ENCODE measurements at places on chromosomes 3 and 15.

DNA sequence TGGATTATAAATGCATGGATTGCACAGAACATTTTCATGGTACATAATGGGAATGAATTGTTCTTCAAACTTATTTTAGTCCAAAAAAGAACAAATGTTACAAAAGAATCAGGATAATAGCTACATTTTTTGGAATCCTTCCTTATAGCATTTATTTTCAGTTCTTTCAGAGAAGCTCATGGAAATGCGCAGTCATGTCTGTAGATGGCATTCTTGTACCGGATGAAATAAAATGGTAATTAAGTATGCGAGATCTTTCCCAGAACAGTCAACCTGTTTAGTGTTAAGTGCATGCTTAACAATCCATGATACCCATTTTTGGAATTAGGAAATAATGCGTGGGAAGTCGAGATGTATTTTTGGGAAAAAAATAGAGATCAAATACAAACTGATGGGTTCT, 38.2 kb upstream of the GOLGA8B start:
- no peak for DNase-seq

GRCh38 chr3:177944228-177944661, 592.0 kb upstream of the KCNMB2 start:
- no peak for DNase-seq

DNA sequence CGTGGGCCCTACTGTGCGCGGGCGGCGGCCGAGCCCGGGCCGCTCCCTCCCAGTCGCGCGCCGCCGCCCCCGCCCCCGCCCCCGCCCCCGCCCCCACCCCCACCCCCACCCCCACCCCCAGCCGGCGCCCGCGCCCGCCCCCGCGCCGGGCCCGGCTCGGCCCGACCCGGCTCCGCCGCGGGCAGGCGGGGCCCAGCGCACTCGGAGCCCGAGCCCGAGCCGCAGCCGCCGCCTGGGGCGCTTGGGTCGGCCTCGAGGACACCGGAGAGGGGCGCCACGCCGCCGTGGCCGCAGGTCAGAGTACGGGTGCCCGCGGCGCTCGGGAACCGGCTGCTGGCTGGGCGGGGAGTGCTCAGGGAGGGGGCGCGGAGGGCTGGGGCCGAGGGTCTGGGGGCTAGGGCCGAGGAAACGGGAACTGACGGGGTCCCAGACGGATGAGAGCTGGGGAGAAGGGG, 1.1 kb upstream of the PPARG start:
- no peak for DNase-seq

DNA sequence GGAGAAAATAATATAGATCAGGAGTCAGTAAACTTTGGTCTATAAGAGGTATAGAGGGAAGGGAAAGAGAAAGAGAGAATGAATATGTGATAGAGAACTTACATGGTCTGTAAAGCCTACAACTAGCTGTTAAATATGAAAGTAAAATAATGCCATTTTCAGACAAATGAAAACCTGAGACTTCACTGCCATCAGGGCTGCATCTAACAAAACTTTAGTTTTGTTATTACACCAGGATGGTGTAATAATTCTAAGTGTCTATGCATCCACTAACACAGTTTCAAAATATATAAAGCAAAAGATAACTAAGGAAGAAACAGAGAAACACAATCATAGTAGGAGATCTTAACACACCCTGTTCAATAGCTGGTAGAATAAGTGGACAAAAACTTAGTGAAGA, 217.7 kb downstream of the KLF13 start:
- DNase-seq: no peak

DNA sequence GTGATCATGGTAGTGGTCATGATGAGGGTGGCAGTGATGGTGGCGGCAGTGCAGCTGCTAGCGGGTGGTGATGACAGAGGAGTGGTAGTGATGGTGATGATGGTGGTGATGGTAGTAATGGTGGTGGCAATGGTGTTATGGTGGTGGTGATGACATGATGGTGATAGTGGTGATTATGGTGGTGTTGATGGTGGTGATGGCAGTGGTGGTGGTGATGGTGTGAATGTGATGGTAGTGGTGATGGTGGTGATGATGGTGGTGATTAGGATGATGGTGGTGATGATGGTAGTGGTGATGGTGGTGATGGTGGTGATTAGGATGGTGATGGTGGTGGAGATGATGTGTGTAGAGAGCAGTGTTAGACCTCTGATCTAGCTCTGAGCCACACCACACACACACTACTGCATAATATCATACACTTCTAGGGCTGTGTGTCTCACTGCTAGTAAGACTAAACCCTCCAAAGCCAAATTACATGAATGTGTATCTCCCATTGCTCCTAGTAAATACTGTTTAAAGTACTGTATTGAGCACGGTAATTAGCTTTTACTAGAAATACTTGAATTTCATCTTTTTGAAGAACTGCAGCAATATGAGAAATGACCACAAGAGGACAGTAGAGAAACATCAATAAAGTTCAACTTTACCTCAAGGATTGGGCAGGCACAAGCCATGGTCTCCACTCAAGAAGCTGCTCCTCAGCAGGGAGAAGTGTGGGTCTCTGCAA, 28.8 kb downstream of the TMED3 start:
- no peak for DNase-seq

DNA sequence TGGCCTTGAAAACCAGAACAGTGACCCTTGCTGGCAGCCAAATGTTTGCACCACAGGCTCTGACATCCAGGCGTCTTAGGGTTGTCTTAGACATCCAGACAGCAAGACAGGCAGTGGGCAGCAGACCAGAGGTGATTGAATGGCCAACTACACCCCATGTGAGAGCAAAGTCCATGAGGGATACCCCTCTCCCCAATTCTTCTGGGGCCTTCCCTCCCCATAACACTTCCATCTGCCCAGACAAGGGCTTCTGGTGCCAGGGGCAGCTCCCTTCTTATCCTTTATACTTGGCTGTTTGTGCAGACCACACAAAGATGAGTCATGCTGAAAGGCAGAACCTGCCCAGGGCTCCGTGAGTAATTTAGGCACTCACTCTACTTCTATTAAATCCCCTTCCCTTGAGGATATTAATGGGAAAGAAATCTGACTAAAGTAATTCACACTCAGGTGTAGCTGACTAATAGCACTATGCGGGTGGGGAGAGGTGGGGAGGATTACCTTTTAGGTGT, 257.9 kb downstream of the UACA start:
- no peak for DNase-seq

DNA sequence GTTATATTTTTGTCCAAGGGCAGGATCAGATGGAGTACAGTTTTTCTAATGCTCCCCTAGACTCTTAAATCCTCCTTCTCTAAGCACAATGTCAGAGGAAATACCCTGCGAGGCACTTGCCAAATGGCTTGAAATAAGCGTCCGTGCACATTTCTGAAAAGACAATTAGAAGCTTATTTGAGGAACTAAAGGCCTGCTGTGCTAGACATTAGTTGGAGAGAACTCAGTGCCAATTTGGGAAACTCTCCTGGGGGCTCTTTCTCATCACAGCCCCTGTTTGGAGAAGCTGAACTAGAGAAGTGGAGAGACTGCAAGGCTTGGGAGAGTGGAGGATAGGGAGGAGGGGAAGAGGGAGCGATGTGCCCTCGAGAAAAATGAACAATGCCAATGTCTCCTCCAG, 247.6 kb upstream of the C2CD4B start:
- DNase-seq: no peak

- DNase-seq: no peak
These were observed 216.9 kb upstream of the DCBLD2 start for GRCh38 chr3:99118381-99118780.

- peak; percentile 4 for DNase-seq
These were observed 29.9 kb downstream of the ACP3 start for GRCh38 chr3:132346841-132347736.

DNA sequence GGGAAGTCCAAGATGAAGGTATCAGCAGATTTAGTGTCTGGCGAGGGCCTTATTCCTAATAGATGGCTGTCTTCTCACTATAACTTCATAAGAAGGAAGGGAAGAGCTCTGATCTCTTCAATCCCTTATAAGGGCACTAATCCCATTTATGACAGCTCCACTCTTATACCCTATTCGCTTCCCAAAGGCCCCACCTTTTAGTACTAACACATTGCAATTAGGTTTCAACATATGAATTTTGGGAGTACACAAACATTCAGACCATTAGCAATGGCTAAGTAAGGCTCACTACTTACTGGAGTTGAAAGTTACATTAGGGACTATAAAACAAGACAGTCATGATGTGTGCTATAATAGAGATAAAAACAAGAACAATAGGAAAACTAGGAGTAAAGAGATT, 118.9 kb downstream of the NECTIN3 start:
- no peak for DNase-seq

DNA sequence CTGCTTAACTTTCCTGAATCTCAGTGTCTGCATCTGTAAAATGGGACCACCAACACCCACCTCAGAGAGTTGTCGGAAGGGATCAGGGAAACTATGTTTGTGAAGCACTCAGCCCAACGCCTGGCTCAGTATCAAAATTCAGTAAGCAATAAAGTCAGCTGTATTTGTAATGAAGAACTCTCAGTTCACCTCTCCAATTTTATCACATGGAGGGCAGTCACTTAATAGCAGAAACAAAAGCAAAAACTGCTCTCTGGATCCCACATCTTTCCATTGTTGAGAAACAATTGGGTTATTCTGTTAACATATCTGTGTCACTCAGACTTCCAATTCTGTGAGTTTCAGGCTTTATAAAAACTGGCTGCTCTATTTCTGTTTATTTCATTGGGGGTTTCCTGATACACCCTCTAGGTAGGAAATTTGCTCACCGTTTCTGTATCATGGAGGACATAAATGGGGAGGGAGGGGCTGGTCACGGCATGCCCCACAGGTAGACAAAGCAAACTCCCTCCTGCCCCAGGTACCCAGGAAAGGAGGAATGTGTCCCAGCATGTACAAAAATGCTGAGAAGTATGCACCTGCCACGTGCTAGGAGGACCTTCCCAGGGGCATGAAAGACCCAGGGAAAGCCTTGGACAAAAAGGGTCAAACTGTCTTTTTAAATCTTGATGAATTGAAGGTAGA, 81.4 kb upstream of the LMOD3 start:
- DNase-seq: no peak

DNA sequence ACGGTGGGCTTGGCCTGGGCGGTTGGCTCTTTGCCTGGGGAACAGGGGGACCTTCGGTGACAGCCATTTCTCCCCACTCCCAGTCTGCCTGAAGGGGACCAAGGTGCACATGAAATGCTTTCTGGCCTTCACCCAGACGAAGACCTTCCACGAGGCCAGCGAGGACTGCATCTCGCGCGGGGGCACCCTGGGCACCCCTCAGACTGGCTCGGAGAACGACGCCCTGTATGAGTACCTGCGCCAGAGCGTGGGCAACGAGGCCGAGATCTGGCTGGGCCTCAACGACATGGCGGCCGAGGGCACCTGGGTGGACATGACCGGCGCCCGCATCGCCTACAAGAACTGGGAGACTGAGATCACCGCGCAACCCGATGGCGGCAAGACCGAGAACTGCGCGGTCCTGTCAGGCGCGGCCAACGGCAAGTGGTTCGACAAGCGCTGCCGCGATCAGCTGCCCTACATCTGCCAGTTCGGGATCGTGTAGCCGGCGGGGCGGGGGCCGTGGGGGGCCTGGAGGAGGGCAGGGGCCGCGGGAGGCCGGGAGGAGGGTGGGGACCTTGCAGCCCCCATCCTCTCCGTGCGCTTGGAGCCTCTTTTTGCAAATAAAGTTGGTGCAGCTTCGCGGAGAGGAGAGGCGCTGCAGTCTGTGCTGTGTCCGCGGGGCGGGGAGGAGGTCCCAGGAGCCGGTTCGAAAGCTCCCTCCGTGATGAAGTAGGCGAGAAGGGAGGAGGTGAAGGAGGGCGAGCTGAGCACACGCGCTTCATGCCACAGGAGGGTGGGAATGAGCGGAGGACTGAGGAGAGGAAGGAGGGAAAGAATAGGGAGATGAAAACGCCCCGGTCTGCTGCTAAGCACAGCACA, 9.6 kb downstream of the CLEC3B start:
- DNase-seq: peak; percentile 36

GRCh38 chr3:18758047-18758704, 333.0 kb upstream of the SATB1 start:
- DNase-seq: no peak

DNA sequence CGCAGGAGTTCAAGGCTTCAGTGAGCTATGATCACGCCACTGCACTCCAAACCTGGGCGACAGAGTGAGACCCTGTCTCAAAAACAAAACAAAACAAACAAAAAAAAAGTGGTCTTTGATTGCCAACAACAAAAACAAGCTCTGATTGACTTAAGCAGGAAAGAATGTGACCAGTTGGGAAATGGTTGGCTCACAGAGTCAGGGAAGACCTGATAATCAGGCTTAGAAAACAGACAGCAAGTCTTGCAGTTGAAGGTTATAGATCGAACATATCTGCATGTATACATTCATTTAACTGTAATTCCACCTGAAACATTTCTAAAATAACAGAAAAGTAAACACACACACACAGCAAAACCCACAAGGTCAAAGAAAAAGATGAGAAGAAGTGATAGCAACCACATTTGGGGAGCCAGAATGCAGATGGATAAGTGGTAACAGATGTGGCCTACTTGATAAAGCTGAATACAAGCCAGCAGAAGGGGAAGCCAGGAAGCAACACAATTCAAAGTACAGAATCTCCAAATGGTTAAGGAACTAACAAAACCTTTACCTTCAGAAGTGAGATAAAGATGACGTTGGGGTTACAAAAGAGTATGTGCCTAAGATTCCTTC, 699.9 kb upstream of the ZNF385D start:
- no peak for DNase-seq

- DNase-seq: no peak
These were observed 122.1 kb upstream of the TMEM108 start for GRCh38 chr3:132916096-132916495.

DNA sequence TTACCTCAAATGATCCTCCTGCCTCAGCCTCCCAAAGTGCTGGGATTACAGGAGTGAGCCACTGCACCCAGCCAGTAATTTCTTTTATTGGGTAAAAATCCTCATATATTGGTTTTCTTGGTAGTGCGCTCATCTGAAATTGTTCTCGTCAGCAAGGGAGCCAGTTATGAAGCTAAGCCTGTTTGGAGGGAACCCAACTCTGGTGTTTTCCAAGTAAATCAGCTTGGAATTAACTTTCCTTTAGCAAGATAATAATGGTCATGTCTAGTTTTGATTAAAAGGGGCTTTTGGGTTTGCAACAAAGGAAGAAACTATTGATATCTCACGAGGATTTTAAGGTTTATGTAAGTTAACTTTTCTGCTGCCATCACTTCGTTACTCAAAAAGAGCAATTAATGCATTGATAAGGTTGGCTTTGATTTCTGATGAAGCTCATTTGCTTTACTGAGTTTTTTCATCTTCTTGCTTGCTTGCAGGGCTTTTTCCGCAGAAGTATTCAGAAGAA, 72.7 kb downstream of the RARB start:
- DNase-seq: no peak

- no peak for DNase-seq
These were observed 4.5 kb downstream of the CCR5 start for GRCh38 chr3:46375218-46375617.
